ENCODE measurements at places on chromosomes 1 and 21.

DNA sequence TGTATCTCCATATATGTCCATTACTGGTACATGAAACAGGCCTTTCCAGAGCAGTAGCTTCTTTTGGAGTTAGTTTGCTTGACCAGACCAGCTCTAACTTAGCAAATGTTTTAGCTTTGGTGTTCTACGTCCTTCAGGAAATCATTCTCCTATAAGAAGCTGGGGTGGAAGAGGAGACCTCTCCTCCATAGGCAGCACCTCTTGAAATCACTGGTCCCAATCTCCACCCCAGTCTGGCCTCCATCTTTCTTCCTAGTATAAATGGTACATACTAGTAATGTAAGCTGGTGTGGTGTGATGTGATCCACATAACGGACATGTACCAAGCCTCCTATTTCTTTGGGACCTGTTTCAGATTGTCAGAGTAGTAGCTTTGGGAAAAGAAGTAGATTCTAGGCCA, 171.4 kb downstream of the DHRS3 start:
- DNase-seq, result no peak

GRCh38 chr1:67616394-67616985, 68.5 kb upstream of the GADD45A start:
- DNase-seq, result no peak

DNA sequence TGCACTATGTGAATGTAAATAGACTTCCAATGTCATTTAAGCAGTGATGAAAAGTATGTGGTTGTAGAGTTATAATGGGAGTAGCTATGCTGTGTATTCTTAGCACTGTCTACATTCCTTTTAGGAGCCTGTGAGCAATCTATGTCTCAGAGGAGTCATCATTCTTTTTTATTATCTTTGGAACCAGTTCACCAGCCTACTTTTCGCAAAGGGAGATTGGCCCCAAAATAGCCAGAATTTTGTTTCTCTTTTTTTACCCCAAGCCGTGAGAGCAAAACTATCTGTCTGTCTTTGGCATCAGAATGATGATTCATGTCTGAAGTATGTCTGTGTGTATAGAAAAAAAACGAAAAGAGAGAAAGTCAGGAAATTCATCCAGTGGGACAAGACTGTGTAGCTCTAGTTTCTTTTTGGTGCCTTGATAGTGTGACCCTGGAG, 44.2 kb downstream of the OSBPL9 start:
- no peak for DNase-seq

- no peak for DNase-seq
Observed at GRCh38 chr1:216055004-216055403, 368.2 kb downstream of the USH2A start.

Data from cortex of kidney (tissue), 1 donor.